ENCODE measurements at places on chromosomes 2 and 18.

DNA sequence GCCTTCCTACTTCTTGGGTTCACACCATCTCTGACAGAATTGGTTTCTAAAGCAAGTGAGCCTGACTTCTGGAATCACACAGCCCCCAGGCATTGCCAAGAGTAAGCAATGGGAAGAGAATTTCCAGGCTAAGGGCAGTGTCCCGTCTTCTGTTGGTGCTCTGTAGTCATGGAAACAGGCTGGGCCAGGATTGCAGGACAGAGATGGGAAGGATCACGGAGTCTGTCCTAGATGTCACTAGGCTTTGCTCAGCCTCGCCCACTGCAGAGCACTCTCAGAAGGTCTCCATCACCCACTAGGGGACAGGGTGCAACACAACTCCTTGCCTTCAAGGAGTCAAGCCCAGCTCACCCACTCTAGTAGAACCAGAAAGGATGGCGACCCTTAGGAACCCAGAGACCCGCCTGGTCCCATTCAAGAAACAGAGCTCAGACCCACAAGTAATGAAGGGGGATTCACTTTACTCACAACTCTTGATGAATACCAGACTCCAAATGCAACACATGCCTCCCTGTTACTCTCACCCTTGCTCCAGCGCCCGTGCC is 48.6 kb upstream of the TEX51 start:
- DNase-seq: no peak

DNA sequence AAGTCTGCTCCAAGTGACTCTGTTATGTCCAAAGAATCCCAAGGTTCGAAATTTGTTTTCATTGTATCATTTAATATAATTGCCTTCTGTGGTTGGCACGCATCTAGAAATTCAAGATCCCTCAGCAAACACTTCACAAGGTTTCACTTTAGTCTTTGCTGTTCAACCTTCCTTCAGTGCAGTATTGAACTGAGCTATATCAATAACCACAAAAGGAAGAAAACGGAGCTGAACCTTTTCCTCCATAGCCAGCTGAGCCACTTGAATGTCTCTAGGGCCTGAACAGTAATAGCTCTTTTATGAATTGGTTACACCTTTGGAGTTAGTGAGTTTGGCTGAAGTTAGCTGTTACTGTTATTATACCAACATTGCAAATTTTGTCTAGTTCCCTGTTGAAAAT is 357.7 kb upstream of the HNRNPA3 start:
- no peak for DNase-seq

DNA sequence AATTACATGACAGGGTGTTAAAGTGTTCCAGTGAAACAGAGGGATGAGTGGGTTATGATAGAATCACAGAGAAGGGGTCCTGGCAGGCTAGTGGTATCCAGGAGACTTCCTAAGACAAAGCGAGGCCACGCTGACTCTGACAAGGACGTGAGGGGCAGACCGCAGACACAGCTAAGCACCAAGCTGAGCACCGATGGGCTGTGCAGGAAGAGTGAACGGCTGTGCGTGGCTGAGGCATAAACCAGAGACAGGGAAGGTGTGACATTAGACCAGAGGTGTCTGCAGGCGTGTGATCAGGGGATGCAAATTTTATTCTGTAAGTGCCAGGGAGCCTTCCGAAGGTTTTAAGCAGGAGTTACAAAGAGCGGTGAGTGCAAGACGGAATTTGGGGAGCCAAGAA is 69.9 kb downstream of the PRELID3A start:
- no peak for DNase-seq

DNA sequence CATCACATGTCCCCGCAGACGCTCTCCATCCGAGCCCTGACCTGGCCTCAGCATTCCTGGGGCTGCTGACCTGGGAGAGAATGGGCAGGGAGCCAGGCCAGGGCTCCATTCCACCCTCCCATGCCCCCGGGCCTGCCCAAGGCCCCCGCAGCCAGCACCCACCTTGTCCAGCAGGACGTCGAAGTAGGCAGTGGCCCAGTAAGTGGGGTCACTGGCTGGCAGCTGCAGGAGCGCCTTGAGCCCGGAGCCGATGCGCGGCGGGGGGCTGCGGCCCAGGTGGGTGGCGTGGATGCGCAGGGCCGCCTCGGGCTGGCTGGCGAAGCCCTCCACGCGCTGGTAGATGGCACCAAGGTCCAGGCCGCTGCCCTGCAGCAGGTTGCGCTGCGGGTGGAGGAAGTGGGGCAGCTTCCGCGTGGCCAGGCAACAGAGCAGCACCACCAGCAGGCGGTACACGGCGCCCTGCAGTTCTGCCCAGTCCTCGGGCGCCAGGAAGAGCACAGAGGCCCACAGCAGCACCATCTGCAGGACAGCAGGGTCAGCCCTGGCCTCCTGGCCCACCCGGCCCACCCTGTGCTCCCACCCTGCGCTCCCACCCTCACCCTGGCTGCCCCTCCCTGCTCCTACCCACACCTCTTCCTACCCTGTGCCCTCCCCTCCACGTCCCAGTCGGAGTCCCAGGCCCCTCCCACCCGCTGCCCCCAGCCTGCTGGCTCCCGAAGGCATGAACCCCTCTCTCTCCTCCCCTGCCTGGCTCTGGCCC is 7.6 kb downstream of the MAB21L4 start:
- DNase-seq: no peak

GRCh38 chr2:225431105-225431863 is 31.8 kb downstream of the NYAP2 start:
- no peak for DNase-seq

GRCh38 chr2:20666005-20666303 is 990 bp upstream of the GDF7 start:
- no peak for DNase-seq

DNA sequence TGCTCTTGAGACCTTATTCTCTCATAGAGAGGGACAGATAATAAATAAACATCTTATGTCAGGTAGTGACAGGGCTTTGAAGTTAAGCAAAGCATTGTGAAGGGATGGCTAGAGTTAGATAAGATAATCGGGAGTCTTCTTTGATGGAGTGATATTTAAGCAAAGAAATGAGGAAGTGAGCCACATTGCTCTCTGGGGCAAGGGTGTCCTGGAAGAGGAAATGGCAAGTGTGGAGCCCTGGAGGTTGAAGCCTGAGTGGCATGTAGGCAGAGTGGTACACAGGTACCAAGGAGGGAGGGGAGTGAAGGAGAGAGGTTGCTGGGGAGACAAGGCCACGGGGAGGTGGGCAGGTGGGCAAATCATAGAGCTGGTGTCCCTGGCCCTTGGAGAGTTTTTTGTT is 110.2 kb downstream of the CTAGE1 start:
- no peak for DNase-seq

- no peak for DNase-seq
Observed at GRCh38 chr18:59996370-59996966, 96.7 kb downstream of the PMAIP1 start.

DNA sequence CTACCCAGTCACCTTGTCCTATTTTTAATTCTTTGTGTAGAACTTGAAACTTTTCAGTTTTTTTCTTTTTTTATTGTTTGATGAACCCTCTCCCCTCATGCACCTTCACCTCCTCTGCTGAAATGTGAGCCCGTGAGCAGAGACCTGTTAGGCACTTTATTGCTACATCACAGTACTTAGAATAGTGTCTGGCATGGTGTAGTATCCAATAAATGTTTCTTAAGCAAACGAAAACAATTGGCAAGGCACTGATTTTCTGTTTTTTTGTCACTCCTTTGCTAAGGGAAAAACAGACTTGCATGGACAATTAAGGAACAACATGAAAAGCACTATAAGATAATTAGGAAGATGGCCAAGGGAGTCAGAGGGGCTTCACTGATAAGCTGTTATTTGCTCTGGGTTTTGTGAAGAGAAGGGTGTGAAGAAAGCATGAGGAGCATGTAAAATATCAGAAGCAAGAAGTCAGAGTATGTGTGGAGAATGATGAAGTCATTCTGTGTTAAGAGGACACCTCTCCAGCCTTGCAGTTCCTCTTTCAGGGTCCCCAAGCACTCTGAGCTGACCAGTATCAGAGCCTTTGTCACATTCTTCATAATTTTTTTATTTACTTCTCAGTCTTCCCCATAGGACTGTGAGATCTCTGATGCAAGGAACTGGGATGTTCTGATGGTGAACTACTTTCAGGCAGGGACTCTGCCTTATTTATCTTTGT is 99.7 kb upstream of the CAVIN2 start:
- DNase-seq: no peak

- DNase-seq: no peak
Observed at GRCh38 chr2:179939259-179939658, 67.8 kb downstream of the CWC22 start.

DNA sequence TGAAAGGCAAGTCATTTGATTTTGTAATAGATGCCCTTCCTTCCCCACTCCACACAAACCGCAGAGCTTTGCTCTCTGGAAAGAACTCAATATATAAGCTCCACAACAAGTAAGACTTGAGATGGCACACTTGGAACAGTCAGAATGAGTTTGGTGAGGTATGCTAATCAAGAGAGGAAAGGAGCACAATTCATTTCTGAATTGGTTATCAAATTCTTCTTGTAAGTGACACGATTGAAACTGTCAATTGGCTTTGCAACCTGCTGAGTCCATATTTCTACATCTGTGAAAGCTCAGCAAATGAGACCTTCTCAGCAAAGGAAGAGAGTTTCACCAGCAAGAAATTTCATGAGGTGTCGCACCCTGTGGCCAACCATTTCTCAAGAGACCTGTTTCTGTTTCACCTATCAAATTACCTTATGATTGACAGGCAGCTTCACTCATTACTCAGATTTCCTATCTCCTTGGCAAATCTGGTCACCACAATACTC is 19.1 kb downstream of the CTLA4 start:
- no peak for DNase-seq

- no peak for DNase-seq
Observed at GRCh38 chr2:45912109-45912508, 260.6 kb downstream of the PRKCE start.

DNA sequence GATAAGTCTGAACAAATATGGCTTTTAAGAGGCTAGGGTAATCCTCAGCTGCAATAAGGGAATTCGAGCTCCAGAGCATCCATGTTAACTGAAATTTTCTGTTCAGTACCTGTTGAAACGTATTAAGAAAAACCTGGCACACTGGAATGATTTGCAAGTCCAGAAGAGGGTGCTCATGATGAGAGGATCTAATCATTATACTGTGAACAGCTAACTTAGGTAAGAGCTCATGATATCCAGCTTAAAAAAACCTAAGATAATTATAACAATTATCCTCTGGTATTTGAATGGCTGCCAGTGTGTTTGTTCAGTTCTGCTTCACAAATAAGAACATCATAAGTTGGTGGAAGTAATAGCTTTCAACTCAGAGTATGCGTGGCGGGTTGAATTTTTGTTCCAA is 1118.3 kb upstream of the DDX18 start:
- no peak for DNase-seq

DNA sequence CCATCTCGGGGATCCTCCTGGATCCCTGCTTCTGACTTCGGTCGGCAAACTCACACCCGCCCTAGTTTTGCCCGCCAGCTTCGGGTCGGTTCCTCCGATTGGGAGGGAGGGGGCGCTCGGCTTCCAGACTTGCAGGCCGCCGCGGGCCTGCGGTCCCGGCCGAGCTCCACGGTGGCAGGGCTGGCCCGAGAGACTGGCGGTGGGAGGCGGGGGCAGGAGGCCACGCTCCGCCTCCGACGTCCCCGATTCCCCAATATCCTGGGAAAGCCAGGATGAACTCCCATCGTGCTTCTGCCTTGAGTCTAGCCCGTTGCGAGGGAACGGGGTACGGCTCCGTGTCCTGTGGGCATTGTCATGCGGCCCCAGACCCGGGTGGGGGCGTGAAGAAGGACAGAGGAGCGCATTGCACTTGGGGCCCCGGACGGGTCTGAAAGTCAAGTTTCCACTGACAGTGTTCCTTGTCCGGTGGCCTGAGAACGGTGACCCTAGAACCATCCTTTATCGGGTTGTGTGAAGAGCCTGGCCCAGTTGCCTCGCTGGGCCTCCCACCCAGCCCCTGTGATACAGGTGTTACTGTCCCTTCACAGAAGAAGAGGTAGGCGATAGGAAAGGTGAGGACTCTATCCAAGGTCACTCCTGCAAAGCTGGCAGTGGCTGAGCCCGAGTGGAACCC is 2.4 kb upstream of the INHBB start:
- peak; percentile 89 for DNase-seq

GRCh38 chr2:101883860-101884259 is 107.9 kb upstream of the IL1R2 start:
- DNase-seq: no peak

GRCh38 chr18:80249217-80250093 is 2.1 kb upstream of the PARD6G start:
- no peak for DNase-seq

DNA sequence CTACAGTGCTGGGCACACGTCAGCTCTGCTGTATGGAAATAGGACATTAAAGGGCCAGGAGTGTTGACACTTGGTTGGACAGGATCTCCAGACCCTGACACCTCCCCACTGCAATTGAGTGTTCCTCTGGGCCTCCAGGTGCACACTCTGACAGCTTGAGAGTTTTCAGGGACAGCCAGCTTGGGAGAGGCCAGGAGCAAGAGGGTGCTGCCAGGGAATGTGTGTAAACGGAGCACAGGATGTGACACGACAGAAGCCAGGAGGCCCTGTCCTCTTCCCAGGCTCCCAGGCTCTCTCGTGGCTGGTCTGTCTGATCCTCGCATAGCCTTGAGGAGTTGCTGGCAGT is 318.1 kb upstream of the HS6ST1 start:
- DNase-seq: peak; percentile 28

- no peak for DNase-seq
Observed at GRCh38 chr2:201888426-201888800, 82.1 kb downstream of the CDK15 start.

DNA sequence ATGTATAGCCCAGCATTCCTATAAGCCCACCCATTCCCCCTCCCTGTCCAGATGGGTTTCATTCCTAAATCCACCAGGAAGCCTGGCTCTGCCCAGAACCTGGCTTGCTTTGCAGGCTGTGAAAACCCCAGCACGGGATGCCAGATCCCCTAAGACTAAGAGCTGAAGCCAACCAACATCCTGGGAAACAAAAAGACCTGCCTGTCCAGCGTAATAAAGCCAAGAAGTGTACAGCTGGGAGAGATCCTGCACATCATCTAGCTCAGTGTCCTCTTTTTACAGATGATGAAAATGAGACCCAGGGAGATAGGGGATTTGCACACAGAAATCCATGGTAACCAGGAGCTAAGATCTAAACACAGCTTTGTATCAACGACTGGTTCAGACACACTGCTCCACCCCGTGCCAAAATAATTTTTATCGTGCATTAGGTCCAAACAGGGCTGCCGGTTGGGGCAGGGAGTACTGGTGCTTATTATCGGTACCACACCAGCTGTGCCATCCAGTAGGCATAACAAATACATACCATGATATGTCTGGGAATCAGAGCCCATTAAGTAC is 2.9 kb downstream of the RND3 start:
- DNase-seq: no peak

DNA sequence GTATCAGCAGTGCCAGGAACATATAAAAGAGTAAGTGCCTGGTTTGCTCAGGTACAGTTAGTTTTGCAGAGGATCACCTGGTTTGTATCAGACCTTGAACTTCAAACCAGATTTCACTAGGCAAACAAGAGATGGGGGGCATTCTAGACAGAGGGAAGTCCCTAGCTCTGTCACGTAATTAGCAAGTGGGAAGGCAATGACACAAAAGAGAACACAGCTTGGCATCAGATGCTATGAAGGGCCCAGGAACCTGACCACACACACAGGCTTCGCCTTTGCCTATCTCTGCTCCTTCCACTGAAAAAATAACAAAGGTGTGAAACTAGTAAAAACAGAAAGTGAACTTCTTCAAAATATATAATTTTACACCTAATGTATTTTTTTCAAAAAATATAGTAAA is 62.6 kb downstream of the CERKL start:
- no peak for DNase-seq

- DNase-seq: peak; percentile 44
Observed at GRCh38 chr2:23293063-23293462, 91.9 kb upstream of the KLHL29 start.
